NCI-H446 treated with DMSO at 0.1 percent for 48 hours (cell line): ENCODE measurements at places on chromosomes 3 and 15.

DNA sequence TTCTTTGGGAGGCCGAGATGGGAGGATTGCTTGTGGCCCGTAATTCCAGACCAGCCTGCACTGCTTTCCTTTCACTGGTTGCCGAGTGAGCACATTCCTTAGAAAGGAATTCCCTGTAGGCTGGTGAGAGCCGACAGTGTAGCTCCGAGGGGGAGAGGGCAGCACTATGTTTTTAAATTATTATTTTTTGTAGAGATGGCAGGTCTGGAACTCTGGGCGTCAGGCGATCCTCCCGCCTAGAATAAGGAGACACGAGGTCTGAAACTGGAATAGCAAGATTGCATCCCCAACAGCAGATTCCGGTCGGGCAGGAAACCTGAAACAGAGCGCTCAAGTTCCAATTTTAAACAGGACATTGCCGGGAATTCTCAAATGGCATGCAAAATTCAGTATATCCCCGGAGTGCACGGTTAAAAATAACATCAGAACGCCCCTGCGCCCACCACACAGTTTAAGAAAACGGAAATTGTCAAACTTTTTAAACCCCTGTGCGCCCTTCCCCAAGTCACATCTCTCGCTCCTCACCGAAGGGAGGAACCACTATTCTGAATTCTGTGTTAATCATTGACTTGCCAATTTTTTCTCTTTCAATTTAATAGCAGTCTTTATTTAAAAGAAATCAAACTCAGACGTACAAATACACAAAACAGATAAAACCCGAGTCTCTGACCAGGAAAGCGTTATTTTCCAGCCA is 643 bp upstream of the RNU5B-1 start:
- DNase-seq: no peak

DNA sequence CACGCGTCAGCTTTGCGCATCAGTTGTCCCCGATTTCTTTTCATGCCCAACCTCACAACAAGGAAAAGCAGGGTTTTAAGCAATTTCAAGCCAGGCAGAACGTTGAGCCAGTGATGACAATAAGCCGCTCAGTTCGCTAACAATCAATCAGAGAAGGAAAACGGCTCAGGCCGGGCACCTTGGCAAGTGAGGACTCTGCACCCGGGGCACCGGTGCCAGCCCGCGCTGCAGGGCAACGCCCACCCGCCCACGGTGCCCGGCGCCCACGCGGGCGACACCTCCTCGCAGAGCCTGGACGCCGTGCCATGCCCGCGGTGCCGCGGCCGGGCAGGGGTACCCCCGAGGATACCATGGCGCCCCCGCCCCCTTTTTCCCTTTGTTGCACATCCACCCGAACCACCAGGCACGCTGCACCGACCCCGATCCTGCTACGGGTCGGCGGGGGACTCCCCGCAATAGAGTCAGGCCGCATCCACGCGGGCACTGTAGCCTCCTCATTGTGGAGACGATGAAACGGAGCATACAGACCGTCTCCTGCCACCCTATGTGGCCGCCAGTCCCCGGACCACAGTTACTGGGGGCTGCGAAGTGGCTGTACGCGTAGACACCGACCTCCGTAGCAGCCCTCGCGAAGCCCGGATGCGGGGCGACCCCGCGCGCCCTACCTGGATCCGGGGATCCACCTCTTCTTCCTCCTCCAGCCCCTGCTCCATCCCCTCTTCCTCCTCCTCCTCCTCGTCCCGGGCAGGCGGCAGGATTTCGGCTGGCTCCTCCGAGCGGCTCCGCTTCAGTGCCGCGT is 581 bp downstream of the SH3BP5 start:
- no peak for DNase-seq

- DNase-seq: no peak
These were observed 35.4 kb downstream of the LIPC start for GRCh38 chr15:58467121-58467721.

GRCh38 chr3:137199678-137200077 is 241.9 kb downstream of the IL20RB start:
- no peak for DNase-seq

GRCh38 chr3:127134466-127134865 is 58.5 kb upstream of the PRR23E start:
- no peak for DNase-seq

DNA sequence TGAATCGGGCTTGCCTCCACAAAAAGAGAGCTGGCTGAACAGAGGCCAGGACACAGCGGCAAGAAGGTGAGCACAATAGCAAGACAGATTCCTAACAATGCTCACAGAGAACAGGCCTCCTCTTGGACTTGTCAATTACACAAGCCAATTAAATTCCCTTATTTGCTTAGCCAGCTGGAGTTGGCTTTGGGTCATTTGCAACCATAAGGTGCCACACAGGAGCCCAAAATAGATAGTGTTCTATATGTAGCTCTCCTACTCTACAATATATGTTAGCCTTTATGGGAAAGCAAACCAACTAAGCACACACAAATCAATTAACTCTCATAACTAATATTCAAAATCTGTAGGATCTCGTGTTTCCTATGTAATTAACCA is 335.6 kb downstream of the FOXP1 start:
- no peak for DNase-seq
